Stimulated activated CD4-positive, alpha-beta T cell treated with anti-CD3 and anti-CD28 coated beads, Interleukin-1b, Interleukin-23, amount 100 ng/mL, for 1 hour (primary cell): ENCODE measurements at places on chromosomes 5 and 9.

DNA sequence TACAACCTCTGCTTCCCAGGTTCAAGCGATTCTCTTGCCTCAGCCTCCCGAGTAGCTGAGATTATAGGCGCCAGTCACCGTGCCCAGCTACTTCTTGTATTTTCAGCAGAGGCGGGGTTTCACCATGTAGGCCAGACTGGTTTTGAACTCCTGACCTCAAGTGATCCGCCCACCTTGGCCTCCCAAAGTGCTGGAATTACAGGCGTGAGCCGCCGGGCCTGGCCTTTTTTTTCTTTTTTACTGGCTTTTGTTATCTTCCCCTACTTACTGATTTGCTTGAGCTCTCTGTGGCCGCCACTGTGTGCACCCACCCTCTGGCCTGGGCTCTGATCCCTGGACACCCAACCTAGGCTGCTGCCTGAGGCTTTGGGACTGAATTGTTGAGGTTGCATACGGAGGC lies 60.3 kb downstream of the ANKRD33B start:
- DNase-seq: no peak

DNA sequence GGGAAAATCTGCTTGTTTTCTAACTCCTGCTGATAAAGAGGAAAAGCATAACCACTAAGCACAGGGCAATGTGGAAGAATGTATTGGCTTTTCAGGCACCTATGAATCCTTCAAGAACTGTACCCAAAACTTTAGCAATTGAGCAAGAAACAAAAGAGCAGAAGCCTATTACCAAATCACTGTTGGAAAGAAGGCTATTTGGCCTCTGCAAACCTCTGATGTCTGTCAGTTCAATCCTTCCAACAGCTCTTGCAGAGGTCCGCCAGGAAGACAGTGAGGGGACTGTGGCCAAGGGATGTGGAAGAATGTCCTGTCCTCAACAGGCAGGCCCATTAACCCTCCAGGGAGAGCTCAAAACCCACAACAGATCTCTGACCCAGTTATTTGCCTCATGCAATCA lies 328.6 kb downstream of the ENC1 start:
- DNase-seq: no peak

DNA sequence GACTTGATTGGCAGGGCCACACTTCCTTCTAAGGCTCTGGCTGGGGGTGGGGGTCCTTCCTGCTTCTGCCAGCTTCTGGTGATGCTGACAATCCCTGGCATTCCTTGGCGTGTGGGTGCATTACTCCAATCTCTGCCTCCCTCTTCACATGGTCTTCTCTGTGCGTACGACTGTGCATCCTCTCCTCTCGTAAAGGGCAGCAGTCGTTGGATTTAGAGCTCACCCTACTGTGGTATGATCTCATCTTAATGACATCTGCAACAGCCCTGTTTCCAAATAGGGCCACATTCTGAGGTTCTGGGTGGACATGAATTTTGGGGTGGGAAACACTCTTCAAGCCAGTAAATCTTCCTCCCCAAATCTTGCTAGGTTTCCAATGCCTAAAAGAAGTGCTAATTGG lies 36.8 kb downstream of the ROPN1L start:
- DNase-seq: no peak

- DNase-seq: no peak
These were observed 469.2 kb upstream of the WWC1 start for GRCh38 chr5:167822241-167822640.

GRCh38 chr5:40754381-40755092 lies 1.2 kb downstream of the TTC33 start:
- no peak for DNase-seq

GRCh38 chr9:80555782-80556325 lies 984.1 kb downstream of the TLE4 start:
- DNase-seq: no peak

DNA sequence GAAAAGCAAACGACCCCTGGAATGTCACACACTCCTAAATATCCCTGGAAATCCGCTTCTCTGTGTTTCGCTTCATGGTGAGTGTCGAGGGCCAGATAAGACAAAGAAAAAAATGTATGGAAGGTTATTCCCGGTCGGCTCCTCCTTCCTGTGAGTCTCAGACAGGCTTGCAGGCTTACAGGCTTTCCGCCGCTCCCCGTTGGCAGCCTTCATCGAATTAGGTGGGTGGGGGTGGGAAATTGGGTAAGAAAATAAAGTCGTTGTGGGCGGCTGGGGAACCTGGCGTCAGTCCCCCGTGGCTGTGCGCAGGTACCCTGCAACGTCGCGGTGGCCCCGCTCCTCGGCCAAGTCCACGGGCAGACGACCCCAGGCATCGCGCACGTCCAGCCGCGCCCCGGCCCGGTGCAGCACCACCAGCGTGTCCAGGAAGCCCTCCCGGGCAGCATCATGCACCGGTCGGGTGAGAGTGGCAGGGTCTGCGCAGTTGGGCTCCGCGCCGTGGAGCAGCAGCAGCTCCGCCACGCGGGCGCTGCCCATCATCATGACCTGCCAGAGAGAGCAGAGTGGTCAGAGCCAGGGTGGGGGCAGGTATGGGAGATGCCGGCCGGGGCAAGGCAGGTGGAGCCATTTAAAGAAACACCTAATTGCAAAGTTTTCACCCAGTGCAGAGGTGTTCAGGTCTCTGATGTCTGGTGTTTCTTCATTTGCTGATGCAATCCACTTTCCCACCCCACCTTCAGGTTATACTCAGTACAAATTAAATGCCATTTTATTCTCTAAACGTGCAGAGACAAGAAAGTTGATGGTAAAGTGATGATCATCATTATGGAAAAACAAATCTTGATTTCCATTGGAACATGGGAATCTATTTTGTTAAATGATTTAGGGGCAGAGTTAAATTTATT lies 3.2 kb downstream of the CDKN2B start:
- no peak for DNase-seq
